Stimulated activated CD8-positive, alpha-beta memory T cell treated with anti-CD3 and anti-CD28 coated beads, Interleukin-7, amount 100 ng/mL, for 1 hour (primary cell): ENCODE measurements at places on chromosomes 7 and 10.

- DNase-seq, result no peak
These were observed 42.9 kb downstream of the ELFN1 start for GRCh38 chr7:1712907-1713501.

- no peak for DNase-seq
These were observed 6.9 kb downstream of the C10orf105 start for GRCh38 chr10:71712572-71713134.

GRCh38 chr10:96536129-96536528 lies 22.4 kb upstream of the TLL2 start:
- no peak for DNase-seq

DNA sequence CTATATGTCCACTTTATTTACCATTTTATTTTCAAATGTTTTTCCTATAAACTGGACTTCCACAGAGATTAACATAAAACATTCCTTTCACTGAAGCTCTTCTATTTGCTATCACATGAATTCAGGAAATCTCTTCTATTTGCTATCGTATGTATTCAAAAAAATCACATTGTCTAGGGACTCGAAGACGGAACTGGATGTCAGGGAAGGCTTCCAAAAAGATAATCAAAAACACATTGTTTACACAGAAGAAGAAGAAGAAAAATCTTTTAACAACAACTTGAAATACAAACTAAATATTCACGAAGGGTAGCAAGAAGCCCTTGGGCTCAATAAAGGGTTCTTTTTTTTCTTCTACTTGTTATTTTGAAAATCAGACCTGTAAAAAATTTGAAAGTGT lies 426.1 kb upstream of the LRRN3 start:
- no peak for DNase-seq

- no peak for DNase-seq
These were observed 4.1 kb downstream of the NEUROD6 start for GRCh38 chr7:31336202-31337001.

GRCh38 chr7:144785521-144785920 lies 50.3 kb downstream of the TPK1 start:
- DNase-seq, result no peak

DNA sequence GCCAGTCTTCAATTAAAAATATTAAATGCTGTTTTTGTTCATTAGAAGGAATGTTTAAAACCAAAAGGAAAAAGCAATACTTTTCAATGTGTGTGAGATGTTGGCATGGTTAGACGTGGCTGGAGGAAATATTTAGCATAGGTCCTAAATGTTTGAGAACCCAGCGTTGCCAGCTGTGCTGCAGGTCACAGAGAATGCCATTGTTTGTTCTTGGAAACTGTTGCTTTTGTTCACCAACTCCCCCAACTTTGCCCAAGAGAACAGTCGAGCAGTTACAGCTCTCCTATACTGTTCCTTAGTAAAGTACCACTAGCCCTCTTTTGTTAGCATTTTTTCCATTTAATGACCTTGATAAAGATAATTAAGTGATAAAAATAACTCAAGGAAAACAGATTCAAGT lies 44.5 kb upstream of the ELMO1 start:
- DNase-seq, result no peak

DNA sequence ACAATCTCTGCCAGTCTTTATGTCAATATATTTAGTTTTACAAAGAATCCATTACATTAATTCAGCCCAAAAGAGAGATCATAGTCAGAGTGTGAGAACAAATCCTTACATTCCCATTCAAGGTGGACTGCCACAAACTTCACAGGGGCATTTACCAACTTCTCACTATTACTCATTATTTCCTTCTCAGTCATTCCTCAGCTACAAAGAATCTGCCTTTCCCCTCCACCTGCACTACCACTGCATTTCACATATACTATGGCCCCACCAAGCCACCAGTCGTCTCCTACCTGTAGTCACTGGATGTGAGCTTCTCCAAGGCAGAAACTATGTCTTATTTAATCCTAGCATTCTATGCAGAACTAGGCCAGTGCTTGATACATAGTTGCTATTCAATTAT lies 94.3 kb downstream of the USP6NL start:
- DNase-seq, result no peak

DNA sequence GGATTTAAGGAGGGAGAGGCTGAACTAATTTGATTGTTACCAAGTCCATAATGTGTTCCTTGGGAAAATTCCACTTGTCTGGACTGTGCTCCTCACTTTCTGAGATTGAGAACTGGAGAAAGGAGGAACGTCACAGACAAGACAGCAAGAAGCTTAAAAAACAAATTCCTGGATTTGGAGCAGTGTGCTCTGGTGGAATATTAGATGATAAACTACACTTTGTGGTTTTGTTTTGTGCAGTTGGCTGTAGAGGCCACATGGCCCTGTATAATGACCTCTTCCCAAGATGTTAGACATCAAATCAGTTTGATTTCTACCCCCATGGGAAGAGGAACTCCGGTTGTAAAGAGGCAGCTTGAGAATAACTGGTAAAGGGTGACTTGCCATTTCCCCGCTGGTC lies 421.3 kb upstream of the GALNT17 start:
- DNase-seq, result no peak

- no peak for DNase-seq
These were observed 11.6 kb downstream of the GCK start for GRCh38 chr7:44177570-44178131.

- DNase-seq, result no peak
These were observed 62.9 kb upstream of the MKRN1 start for GRCh38 chr7:140542228-140542603.

DNA sequence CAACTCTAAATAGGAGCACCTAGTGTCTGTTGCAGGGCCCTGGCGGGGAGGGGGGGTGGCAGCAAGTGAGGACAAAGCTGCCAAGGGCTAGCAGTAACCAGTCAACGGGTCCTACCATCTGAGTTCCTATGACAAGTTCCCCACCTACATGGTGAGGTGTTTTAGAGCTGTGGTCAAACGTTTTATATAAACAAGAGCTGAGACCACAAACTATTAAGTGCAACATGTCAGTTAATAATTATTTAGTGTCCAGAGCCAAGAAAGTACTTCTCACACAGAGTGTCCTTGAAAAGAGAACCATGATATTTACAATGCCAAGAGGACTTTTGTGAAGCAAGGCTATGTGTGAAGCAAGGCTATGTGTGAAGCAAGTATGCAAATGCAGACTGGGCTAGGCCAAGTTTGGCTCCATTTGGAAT lies 434.7 kb downstream of the TNS3 start:
- no peak for DNase-seq

DNA sequence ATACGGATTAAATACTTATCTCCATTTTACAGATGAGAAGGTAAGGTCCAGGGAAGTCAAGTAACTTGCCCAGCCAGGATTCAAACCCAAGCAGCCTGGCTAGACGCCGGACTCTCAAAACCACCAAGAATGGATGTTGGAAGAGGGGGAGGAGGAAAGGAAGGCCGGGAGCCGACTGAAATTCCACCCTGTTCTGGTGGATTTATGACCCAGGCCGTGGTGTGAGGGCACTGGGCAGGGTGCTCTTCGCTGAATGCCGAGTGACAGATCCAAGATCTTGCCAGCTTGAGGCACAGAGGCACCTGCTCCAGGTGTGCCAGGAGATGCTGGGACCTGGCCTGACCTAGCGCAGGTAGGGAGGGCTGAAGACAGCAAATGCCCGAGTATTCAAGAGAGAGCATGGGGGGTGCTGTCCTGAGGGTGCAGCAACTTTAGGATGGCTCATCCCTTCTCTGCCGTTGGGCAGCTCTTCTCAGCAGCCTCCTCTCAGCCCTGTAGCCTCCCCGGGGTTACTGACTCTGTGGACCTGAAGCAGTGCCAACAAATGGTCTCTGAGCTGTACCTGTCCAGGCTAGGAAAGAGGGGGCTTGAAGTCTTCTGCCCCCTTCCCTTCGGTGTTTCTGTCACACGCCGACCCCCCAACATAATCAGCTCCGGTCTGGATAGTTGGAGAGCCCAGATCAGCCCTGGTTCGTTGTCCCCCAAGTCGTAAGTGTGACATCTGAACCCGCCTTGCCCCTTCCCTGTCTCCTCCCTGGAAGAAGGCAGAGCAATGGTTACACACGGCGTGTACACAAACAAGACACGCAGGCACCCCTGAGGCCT lies 713 bp downstream of the LOXL4 start:
- DNase-seq, result no peak

DNA sequence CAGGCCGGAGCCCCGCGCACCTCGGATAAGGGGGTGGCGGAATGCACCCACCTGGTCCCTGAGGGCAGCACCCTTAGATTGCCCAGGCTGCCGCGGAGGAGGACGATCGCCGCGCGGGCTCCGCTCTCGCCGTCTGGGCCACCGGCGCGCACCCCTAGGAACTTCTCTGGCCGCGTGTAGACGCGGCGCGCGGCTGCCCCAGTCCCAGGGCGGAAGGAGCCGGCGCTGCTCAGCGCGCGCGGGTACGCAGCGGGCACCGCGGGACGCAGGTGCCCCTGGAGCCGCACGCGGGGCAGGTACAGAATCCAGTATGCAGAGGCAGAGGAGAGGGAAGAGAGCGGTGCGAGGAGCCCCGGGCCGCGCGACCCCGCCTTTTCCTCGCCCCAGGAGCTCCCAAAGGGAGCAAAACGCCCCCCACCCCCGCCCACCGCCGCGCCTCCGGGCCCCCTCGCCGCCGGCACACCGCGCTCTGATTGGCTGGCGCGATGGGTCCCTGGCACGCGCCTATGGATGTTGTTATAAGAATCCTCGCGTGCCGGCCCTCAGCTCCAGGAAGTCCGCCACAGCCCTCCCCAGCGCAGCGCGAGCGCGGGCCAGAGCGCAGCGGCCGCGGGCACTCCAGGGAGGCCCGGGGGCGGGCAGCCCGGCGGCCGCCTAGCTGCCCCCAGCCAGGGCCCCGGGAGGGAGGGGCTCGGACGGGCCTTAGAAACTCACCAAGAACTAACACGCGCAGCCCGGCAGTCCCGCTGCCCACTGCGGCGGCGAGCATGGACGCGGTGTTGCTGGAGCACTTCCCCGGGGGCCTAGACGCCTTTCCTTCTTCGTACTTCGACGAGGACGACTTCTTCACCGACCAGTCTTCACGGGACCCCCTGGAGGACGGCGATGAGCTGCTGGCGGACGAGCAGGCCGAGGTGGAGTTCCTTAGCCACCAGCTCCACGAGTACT lies at the start of gene PTF1A:
PTF1A (plus strand) TSS at position 549 of the 948 bp plus-strand sequence; CDS start at position 768, 219 bp downstream.
- DNase-seq, result no peak

DNA sequence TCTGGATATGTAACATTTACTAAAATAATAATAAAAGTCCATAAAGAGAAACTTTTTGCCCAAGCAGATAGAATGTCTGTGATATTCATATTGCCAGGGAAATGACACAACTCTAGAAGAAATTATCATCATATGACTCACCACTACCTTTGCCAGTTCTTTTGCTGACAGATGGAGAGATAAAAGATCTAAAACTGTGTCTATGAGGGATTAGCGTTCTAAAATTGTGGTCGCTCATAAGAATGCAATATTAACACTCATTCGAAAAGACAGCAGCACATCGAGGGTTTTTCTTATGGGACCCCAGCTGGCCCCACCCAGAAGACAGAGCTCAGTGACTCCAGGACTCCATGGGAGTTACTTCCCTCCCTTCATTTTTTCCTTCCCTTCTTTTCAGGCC lies 16.6 kb upstream of the LANCL2 start:
- no peak for DNase-seq

DNA sequence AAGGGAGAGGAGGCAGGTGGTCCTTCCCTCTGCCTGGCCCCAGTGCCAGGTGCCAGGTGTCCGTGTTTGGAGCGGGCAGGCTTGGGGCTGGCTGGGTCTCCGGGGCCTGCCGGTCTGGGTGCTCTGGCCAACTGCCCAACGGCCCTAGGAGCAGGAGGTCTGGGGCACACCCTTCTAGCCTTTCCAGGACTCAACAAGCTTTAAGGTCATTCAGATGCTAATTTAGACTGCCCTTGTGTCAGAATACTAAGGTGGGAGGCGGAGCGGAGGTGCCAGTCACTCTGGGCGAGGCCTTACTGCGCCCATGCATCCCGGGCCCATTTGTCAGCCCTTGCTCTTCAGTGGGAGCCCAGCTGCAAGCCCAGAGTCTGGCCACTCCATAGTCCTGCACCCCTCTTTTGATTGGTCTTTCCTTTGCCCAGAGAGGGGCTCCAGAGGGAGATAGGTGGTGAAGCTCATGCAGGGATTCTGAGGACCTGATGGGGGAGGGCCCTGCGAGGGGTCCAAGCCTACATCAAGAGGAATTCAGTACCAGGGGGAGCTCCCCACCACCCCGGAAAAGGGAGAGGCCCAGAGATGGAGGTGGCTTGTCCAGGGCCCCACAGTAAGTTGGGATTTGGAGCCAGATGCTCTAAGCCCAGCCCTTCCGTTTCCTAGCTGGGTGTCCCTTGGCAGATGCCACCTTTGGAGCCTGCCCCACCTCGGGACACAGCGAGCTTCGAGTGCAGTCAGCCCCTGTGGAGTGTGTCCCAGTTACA lies 1.3 kb downstream of the PGAM2 start:
- no peak for DNase-seq

DNA sequence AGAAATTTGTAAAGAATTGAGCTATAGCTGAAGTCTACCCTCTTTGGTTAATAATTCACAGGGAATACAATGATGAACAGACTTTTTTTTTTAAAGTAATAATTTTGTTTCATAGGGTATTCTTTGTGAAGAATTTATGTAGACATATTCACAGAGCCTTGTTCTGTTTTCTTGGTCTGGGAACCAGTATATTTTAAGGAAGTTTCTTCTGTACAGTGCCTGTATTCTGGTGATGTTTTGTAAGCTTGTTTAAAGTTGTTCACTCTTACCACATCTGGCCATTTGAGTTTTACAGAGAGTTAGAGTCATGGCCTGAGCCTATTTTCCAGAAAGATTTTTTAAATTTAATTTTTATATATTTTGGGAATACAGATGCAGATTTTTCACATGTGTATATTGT lies 70.3 kb downstream of the CCSER2 start:
- DNase-seq, result no peak
